ENCODE measurements at places on chromosomes 7 and 10.

GRCh38 chr7:43117095-43117494, 4.6 kb downstream of the HECW1 start:
- DNase-seq = no peak

DNA sequence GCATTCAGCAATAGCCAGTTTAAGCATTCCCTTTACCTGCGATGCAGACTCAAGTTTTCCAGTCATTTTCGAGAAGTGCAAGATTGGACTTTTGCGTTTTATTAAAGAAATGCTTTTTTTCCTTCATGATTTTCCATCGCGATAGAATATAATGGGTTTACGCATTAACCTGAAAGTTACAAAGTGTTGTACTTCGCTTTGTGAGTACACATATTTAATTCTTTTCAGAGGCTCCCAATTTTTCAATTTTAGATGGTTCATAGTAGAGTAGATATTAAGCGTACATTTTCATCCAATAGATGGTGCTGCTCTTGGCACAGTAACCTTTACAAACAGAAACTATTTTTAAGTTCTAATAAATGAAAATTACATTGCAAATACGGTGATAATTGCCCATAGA, 1.3 kb downstream of the PTPRZ1 start:
- no peak for DNase-seq

DNA sequence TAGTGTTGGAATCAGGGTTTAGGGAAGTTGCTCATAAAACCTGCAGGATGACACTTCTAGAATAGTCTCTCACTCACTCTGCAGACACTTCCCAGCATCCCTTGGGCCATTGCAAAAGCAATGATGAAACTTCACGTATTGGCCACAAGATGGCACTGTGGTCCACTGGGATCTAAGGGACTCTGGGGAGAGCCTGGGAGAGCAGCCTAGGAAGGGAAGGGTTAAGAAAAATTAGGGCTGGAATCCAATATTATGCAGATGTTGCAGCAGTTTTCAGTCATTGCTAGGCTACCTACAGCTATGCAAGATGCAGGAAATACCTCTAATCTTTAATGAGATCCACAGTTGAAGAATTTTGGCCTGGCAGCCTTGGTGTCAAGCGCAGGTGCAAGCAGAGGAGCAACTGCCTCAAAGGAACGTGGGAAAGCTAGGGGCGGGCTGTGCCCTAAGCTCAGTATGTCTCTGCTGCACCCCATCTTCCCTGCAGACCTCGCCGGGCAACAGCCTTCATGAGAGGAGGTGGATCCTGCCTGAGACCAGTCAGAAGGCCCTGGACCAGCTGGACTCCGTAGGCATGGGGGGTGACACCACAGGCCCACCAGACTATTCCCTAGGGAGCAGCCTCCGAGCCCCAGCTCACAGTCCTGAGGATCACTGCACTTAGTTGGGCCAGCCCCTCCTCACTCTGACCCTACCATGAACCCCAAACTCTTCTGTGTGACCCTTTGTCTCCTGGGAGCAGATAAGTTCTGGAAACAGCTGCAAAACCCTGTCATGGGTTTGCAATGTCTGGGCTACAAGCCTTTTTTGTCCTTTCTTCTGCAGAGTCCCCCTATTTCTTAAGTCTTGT, 127.9 kb upstream of the PRSS58 start:
- DNase-seq = no peak

- no peak for DNase-seq
Measured at GRCh38 chr7:26609532-26609931, 254.9 kb downstream of the SKAP2 start.

GRCh38 chr7:40746841-40747556, 612.2 kb downstream of the SUGCT start:
- DNase-seq = no peak

DNA sequence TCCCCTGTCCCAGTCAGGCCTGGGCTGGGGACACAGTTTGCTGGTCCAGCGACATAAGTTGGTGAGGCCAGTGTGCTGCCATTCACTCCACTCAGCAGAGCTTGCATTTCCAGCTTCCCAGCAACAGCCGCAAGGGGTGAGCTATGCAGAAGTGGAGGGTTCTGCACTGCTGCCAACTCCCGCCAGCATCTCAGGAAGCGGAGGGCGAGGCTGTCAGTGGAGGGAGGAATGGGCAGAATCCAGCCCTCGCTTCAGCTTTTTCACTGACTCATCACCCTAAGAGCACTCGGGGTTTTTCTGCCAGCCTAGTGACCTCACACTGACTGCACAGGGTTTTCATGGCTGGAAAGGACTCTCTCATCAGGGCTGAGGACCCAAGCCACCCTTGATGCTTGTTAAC, 625.1 kb upstream of the MKI67 start:
- no peak for DNase-seq

- DNase-seq = no peak
Measured at GRCh38 chr10:110376021-110376766, 71.5 kb upstream of the SMNDC1 start.

DNA sequence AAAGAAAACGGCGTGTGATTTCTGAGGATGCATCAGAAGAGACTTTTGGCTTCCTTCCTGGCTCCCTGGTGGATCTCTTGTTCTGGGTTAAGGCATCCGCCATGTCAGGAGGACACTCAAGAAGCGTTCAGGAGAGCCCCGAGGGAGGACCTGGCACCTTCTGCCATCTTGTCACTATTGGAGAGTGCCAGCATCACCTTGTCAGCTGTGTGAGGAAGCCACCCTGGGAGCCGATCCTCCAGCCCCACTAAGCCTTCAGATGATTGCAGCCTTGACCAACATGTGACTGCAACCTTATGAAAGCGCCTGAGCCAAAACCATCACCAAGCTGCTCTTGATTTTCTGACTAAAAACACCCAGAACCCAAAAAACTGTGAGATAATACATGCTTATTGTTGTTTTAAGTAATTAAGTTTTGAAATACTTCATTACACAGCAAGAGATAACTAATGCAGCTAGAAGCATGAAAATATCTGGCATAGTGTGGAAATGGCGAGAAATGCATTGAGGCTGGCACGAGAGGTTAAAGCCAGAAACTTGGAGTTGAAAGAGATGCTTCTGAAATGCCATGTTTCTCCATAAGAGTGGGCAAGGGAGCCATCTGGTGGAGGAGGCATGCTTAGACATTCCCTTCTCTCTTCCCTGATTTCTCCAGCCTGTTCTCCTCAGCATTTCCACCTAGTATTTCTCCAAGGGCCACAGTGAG, 5.4 kb upstream of the ZFYVE27 start:
- DNase-seq = no peak

- no peak for DNase-seq
Measured at GRCh38 chr10:79475877-79476276, 30.5 kb upstream of the ZCCHC24 start.

Data from stimulated activated CD8-positive, alpha-beta memory T cell treated with anti-CD3 and anti-CD28 coated beads, Interleukin-7, amount 100 ng/mL, for 1 hour (primary cell).